ENCODE measurements at places on chromosomes 1 and 21. TPM values are rescaled to one million over a fixed set of nuclear protein-coding genes. Genes with fewer than 3 reads are reported as not detected.

GJA8 gene
- not detected for total RNA-seq

DNA sequence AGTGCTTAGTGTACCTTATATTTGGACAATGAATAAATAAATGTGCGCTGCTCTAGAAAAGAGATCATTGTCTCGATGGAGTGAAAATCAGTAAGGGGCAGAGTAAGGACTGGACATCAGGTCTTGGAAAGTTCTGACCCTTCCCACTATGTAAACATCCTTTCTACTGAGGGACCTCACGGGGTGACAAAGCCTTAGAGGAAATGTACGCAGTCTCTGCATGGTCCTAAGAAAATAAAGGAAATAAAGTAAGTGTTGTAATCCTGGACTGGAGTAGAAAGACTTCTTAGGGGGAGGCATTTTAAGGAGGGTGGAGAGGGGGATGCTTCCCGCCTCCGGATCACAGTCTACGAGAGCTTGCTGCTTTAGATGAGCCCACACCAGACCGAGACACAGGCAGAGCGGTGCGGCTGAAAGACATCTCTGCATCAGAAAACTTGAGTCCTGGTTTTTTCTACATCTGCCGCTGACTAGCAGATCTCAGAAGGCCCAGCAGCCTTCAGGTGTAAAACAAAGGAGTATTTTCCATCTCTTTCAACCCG is 22.3 kb upstream of the GPR137B start:
- DNase-seq = no peak

DDR2 gene
- total RNA-seq = 2.1 TPM

DNA sequence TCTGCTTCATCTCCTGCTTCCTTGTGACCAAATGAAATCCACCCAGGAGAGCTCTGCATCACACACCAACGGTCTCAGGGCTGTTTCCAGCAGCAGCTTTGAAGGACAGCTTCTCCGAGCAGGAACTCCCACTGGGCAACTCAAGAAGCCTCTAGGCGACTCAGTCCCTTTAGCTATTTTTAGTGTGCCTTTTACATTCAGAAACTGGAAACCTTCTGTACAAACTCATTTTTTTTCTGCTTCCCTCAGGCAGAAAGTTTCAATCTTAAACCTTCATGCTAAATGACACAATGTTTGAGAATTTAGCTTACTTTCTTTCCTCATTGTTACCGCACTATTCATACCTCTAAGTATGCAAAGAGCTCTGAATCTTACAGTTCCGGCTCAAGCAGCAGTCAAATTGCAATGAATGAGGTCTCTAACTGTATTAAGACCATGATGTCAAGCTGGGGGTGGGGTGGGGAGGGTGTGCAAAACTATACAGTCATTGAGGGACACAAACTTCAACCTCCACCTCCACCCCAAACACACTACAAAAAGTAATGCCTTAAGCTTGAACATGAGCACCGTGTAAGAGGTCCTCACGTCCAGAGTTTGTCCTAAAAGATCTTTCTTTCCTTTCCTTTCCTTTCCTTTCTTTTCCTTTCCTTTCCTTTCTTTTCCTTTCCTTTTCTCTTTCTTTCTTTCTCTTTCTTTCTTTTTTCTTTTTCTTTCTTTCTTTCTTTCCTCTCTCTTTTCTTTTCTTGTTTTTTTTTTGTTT is 16.4 kb upstream of the TARBP1 start:
- DNase-seq = no peak

DNA sequence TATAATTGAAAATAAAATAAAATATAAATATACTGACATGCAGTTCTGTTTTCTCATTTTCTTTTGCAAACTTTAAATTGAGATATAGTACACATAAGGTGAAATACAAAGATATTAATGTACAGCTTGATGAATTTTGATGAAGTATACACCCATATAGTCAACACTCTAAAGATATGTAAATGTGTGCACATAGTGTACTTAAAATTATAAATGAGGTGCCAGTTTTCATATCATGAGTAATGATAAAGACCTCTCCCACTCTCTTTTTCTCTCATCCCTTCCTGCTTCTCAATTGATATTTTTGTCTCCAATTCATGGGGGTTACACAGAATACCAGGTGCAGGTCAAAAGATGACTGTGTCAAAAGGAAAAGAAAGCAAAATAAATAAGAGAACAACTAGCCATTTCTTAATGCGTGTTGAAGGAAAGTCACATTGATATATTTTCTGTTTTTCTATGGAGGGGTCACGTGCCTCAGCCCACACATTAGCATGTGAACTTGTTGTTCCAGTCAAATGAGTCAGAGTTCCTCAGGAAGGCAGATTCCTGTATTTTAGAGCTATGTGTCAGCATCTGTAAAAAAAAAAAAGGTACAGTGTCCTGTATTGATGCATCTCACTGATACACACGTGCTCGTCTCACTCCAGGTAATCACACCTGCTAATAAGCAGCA is 64.3 kb upstream of the HOOK1 start:
- no peak for DNase-seq

A3GALT2 gene
- not detected for total RNA-seq

GRCh38 chr1:233105225-233105624 is 154.8 kb downstream of the NTPCR start:
- no peak for DNase-seq

DNA sequence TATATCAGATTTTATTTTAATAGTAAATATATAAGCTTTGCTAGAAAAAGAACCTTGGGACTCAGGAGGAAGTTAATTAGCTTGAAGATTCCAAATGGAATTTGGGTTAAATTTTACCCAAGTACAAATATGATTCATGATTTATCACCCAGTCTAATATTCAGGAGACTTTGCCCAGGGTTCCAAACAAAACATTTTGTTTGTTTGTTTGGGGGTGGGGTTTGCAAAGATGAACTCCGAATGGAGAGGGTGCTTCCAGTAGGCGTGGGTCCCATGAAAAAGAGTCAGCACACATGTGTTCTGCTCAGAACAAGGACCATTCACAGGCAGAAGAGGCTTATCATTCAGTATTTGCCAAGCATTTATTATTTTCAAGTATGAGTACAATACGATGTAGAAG is 23.5 kb downstream of the KCNT2 start:
- DNase-seq = no peak

Data from H1 (cell line).